ENCODE measurements at places on chromosomes 6 and 20.

DNA sequence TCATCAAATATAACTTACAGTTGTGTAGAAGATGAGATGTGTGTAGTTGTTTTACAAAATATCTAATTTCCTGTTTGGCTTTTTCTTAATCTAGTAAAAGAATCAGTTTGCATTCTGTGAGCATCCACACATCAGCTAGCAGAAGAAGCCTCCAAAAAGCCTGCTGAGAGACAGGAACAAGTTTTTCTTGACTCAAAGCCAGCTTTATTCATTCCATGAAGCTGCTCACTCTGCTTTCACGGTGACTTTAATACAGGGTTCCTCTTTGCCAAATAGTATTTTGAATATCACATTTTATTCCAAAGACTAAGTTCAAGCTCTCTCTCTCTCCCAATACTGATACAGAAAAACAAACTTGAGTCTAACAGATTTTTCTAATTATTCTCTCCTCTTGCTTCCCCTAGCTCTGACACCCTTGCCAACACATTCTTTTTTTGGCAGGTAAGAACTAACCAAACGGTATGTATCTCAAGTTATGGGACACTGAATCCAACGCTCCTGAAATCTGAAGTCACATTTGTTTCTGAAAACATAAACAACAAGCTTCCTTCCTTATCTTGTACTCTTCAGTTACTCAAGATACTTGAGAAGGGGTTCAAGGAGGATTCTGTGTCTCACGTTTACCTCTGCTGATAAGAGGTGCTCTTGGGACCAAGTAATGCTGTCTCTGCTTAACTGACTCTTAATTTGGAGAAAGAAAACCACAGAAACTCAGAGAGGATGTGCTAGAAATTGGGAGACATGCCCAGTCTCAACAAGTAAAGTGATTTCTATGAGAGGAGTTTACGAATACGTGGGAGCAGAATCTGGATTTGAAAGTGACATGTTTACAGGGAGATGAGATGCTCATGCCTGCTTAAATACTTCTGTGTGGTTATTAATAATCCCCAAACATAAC is 184.2 kb upstream of the SPTLC3 start:
- DNase-seq: no peak

DNA sequence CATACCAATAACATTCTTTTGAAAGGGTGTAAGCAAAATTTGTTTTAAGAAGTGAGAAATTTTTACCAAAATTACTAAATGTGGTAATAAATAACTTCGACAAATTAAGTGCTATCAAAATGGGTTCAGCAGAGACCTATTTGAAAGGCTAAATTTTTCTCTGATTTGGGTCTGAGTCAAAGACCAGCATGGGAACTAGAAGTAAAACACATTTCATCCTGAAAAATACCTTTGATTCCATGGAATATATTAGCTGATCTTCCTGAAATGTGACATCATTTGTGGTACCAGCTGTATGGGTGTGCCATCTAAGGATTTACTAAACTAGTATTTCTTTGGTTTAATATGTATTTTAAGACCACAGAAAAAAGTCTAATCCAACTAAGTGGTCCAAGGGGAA is 63.6 kb downstream of the BLOC1S5 start:
- DNase-seq: no peak

DNA sequence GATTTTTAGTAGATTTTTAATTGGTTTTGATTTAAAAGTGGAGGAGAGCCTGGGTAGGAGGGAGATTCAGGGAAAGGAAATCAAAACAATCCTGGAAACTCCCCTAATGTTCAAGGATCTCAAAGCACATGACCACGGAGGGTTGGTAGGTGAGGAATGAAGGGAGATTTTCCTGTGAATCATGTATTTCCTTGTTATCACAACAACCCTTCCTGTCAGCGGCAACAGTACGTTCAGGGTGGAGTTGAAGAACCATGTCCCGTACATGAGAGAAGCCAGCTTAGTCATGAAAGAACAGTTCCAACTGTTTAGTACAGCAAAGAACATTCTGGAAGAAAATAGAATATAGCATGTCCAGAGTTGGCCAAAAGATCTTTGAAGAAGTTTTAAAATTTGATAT is 79.4 kb upstream of the SCAF8 start:
- DNase-seq: peak; percentile 28

GRCh38 chr20:50198180-50198666 is 7.6 kb downstream of the CEBPB start:
- DNase-seq: no peak

DNA sequence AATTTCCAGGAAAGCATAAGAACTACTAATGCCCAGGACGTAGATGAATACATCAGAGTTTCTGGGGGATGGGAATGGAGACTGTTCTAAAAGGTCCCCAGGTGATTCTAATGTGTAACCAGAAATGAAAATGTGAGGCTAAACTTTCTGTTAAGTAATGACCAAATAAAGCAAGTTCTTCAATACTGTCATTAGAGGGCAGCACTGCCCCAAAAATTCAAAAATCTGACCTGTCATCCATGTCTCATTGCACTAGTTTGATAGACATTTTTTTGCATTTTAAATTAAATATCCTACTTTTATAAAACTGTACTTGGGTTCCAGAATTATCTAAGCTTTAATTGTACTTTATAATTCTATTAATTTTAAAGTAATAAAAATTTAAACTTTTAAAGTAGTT is 94.9 kb downstream of the RFX6 start:
- peak; percentile 45 for DNase-seq

DNA sequence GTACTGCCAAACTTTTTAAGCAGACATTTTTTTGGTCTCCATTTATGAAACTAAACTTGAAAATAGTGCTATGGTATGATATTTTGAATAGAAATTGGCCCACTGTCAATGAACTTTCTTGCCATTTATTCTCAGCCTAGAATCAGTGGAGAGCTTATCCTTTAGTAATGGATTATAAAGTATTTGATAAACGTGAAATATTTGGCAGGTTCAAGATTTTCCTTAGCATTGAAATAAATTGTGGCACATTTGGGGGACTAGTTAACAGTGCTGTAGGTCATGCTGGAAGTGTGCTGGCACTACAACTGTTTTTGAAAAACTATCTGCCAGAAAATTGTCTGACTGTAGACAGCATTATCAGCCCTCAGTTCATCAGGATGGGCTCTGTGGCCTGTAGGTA is 2.1 kb downstream of the PRSS35 start:
- no peak for DNase-seq
